ENCODE measurements at places on chromosomes 5 and 9.

- no peak for DNase-seq
Measured at GRCh38 chr5:31783731-31784130, 144.8 kb downstream of the PDZD2 start.

DNA sequence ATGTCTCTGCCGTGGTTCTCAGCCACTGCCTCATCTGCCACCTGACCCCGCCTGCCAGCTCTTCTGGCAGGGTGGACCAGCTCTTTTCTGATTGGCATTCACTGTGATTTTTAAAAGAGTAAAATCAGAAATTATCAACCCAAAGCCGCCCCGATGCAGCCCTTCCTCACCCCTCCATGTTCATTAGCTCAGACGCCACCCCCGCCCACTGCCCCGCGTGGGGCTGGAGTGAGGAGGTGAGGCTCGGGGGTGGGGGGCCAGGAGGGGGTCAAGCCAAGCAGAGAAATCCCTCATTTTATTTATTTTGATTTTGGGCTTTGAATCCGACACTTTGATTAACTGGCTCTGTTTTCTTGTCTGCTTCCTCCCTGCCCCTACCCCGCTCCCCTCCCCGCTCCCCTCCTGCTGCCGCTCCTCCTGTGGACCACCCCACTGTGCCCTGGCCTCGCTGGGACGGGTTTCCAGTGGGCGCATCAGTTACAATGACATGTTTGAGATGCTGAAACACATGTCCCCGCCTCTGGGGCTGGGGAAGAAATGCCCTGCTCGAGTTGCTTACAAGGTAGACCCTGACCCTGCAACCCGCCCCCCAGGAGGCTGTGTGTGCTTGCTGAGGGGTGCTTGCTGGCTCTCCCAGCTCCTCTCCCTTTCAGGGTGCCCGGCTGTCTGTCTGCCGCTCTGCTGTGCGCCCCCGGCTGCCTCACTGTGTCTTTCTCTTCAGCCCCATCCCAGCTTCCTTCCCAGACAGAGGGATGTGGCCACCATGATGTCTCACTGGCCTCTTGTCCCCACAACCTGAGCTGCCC, 224.9 kb downstream of the CACNA1B start:
- DNase-seq: no peak

GRCh38 chr5:96657068-96657467, 5.1 kb upstream of the CAST start:
- DNase-seq: peak; percentile 34

GRCh38 chr5:118479285-118479684, 509.1 kb downstream of the DTWD2 start:
- no peak for DNase-seq

- DNase-seq: peak; percentile 3
Measured at GRCh38 chr5:171893290-171893886, 107.8 kb downstream of the SMIM23 start.

DNA sequence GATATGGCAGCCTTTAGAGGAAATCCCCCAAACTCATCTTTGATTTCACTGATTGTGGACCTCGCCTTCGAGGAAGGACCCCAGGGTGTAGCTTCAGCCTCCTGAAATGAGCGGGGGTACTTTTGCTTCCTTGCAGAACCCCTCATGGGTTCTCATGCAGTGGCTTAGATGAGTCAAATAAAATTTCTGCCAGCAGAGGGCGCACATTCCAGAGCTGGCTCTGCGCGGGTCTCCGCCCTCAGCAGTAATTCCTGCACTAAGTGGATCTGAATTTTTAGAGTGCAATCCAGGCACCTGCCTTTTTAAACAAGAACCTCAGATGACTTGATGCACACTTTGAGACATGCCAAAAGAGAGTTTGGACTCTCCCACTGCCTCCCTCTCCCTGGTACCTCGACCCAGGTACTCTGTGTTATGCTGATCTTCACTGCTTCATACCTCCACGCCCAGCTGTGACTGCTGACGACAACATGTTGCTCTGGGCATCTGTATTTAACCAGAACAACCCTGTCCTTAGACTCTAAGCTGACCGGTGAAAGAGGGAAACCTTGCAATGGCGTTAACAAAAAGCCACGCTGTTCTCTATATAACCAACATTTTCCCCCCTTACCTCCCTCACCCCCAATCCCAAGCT, 7.3 kb downstream of the EGFLAM start:
- DNase-seq: peak; percentile 61

- no peak for DNase-seq
Measured at GRCh38 chr5:11540112-11540511, 364.1 kb downstream of the CTNND2 start.

GRCh38 chr9:129383561-129384490, 205.8 kb upstream of the IER5L start:
- DNase-seq: peak; percentile 82

DNA sequence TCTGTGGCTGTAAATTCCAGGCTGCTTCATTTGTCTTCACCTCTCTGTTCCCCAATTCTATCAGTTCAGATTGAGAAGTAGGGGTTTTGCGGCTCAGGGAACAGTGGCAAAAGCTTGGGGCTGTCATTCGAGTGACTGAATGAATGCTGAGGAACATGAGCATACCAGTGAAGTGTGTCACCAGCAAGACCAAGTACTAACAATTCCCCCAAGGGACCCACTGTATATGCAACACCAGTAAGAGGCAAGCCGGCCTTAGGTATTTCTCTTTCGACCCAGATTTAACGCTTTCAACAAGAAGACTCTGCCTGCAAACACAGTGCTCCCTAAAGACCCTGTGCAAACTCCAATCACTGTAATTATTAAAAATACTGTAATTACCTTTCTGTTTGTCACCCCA, 25.8 kb downstream of the KLHL3 start:
- DNase-seq: peak; percentile 56

- no peak for DNase-seq
Measured at GRCh38 chr9:112234779-112235178, 59.7 kb upstream of the SUSD1 start.

DNA sequence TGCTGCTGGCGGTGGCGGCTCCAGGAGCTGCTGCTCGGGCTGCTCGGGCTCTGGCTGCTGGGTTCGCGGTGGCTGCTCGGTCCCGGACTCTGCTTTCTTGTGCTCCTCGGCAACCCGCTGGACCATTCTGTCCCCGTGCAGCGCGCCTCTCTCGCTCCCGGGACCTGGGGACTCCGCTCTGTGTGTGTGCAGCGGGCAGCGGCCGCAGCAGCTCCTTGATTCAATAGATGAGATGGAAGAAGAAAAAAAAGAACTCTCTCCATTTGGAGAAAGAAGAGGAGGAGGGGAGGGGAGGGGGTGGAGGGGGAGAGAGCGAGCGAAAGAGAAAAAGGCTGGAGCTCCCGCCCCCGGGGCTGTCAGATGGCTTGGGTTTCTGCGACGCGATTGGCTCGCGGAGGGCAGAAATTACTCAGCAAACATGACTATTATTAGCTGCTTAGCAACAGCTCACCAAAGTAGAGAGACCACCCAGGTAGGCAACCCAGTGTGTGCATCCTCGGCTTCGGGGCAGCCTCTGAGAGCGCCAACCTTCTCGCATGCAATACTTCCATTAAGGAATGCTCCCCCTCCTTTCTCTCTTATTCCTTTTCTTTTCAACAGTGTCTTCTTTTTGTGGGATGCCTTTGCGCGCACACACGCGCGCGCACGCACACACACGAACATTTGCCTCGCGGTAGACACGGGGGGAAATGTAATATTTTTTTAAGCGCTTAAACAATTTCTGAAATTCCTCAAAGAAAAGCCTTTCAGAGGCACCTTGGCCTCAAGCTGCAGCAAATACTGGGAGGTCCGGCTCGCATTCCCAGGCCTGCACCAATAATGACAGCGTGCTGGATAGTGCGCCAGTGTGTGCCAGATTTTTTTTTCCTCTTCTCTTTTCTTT, 7.6 kb downstream of the PTCH1 start:
- DNase-seq: peak; percentile 99

DNA sequence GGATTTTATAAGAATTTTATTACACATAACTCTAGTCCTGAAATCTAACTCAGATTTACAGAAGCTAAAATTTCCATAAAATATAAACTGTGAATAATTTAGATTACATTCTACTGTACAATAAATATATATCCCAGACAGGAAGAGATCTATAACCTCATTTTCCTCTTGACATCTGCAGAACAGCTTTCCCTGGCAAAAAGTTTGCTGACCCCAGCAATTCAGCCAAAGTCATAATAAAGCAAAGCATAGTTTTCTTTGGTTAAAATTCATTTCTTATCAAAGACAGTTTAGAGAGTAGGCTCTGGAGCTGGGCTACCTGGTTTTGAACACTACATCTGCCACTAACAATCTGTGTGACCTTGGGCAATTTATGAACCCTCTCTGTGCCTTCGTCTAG, 372.5 kb downstream of the CAAP1 start:
- no peak for DNase-seq

DNA sequence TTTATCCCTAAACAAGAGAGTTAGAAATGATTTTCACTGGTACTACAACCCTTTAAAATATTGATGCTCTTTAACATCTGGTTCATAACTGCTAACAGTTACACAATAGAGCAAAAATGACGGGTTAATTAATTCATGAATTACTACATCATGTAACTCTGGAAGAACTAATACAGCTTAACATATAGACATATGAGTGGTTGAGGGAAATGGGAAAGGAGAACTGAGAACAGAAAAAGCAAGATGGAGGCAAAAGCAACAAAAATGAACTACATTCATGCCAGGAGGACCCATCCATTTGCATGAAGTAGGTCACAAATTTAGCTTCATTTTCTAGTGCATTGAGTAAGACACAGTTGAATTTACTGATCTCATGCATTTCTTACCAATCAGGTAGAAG, 61.8 kb downstream of the C9 start:
- no peak for DNase-seq

GRCh38 chr5:21085791-21086190, 1097.8 kb upstream of the CDH18 start:
- DNase-seq: peak; percentile 80

GRCh38 chr9:81566074-81566698, 123.2 kb downstream of the TLE1 start:
- DNase-seq: no peak

- peak; percentile 94 for DNase-seq
Measured at GRCh38 chr9:133387680-133388079, 11.5 kb downstream of the STKLD1 start.

GRCh38 chr5:151820903-151821302, 49.1 kb downstream of the G3BP1 start:
- DNase-seq: peak; percentile 87

GRCh38 chr5:16066320-16066719, 113.3 kb downstream of the MARCHF11 start:
- DNase-seq: no peak

DNA sequence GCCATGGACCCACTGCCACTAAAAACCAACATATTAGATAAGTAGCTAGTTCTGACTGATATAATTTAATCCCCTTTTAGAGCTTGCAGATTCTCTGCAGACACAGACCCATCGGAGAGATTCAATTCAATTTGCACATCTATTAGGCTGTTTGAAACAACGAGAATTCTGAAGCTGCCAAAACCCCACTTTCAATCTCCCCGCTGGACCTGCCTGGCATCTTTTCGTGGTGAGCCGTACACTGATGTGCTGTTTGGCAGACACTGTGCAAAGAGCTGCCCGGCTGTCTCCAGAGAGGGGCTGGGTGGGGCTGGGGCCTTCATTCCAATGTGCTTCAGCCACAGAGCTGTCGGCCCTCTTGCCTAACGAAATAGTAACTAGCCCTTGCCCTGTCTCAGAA, 42.1 kb upstream of the FAM240B start:
- DNase-seq: no peak

- DNase-seq: no peak
Measured at GRCh38 chr9:4620057-4620765, 41.9 kb upstream of the PLPP6 start.

DNA sequence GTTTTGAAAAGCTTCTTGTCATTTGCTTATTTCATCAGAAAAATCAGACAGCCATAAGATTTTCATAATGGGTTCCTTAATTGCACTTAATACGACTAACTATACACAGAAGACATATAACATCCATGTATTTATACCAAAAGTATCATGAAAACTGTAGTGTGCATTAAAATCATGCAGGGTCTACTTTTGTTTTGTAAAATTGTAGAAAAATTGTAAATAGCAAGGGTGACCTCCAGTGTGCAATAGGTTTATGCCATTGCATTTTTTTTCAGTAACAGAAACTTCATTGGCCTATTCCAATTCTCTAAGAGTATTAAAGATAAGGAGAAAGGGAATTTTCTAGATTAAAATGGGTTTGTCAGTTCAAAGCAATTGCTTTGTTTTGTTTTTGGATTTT, 307.6 kb downstream of the KIAA0825 start:
- DNase-seq: peak; percentile 13

- DNase-seq: no peak
Measured at GRCh38 chr9:136907011-136907914, 20.9 kb downstream of the TRAF2 start.

GRCh38 chr5:673161-673830, 19.9 kb downstream of the TPPP start:
- no peak for DNase-seq

GRCh38 chr9:129608561-129609481, 12.1 kb downstream of the C9orf50 start:
- DNase-seq: no peak

- no peak for DNase-seq
Measured at GRCh38 chr9:20333991-20334390, 288.3 kb downstream of the MLLT3 start.

GRCh38 chr9:86892576-86892975, 54.7 kb downstream of the GAS1 start:
- no peak for DNase-seq

DNA sequence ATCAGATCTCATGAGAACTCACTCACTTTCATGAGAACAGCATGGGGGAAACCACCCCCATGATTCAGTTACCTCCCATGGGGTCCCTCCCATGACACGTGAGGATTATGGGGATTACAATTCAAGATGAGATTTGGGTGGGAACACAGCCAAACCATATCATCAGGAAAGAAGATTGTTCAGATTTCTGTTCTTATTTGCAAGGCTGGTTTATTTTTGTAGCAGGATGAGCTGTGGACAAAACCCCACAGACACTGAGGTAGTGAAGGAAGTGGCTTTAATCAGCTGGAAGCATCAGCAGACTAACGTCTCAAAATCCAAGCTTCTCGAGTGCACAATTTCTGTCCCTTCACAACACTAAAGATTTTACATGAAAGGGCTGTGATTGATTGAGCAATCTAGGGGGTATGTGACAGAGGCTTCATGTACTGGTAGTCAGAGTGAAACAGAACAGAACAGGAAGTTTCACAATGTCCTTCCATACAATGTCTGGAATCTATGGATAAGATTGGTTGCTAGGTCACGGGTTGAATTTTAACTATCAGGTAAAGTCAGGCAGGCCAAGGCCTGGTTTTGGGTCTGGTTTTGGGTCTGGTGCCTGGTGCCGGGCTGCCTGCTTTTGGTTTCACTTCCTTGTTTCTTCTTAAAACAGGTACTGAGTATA, 91.3 kb upstream of the ZNF366 start:
- no peak for DNase-seq

GRCh38 chr5:94505327-94506068, 112.9 kb downstream of the KIAA0825 start:
- no peak for DNase-seq

GRCh38 chr5:55702598-55703345, 9.4 kb downstream of the SLC38A9 start:
- no peak for DNase-seq

DNA sequence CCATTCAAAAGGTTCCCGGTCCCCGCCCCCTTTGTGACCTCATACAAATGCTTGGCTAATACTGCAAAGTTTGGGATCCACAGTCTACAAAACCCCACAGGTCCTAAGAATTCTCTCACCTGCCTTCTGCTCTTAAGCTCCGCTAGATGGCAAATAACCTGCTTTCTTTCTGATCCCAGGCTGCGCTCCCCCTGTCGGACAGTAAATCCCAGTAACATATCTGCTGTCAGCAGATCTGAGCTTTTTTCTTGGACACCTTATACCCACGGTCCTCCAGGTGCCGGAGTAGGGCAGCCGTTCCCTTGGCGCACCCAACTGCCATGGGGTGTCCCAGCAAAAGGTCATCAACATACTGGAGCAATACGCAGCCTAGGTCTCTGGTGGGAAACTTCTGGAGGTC, 39.0 kb upstream of the PPP1R26 start:
- DNase-seq: no peak
